ENCODE measurements at places on chromosomes 7 and 10.

DNA sequence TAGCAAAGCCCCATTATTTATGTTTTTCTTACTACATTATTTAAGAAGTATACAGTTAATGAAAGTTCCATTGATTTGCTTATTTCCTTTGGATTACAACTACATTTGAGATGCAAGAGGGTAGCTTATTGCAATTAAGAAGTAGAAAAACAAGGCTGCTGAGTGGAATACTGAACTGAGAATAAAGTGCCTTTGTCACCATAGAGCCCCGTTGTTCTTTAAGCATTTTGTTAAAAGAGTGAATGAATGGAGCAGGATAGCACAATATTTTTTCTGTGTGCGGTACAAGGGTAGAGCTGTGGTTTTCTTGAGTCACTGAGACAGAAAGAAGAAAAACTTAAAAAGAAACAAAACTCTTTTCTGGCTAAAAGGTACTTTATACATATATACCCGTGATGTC, 45.6 kb downstream of the ZNF277 start:
- no peak for DNase-seq

GRCh38 chr7:130987092-130987491, 253.1 kb upstream of the KLF14 start:
- DNase-seq = no peak

GRCh38 chr7:139866047-139866837, 37.2 kb downstream of the TBXAS1 start:
- DNase-seq = no peak

- DNase-seq = no peak
Observed at GRCh38 chr10:132652936-132653590, 115.5 kb downstream of the INPP5A start.

GRCh38 chr7:132145466-132145865, 430.8 kb downstream of the PLXNA4 start:
- no peak for DNase-seq

DNA sequence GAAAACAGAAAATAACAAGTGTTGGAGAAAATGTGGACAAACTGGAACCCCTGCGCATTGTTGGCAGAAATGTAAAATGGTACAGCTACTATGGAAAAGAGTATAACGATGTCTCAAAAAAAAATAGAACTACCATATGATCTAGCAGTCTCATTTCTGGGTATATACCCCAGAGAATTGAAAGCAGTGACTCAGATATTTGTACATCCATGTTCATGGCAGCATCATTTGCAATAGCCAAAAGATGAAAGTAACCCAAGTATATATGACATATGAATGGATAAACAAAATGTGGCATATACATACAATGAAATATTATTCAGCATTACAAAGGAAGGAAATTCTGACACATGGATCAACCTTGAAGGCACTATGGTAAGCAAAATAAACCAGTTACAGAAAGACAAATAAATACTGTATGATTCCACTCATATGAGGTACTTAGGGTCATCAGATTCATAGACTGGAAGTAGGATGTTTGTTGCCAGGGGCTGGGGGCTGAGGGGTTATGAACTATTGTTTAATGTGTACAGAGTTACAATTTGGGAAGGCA, 4.9 kb downstream of the NRCAM start:
- DNase-seq = no peak

Data from activated CD4-positive, alpha-beta T cell treated with anti-CD3 and anti-CD28 coated beads, Interleukin-2, amount 50 U/mL, for 48 hours (primary cell).